ENCODE measurements at places on chromosomes 16 and 17.

GRCh38 chr17:50798424-50799288 is 31.3 kb upstream of the ANKRD40CL start:
- DNase-seq = no peak

DNA sequence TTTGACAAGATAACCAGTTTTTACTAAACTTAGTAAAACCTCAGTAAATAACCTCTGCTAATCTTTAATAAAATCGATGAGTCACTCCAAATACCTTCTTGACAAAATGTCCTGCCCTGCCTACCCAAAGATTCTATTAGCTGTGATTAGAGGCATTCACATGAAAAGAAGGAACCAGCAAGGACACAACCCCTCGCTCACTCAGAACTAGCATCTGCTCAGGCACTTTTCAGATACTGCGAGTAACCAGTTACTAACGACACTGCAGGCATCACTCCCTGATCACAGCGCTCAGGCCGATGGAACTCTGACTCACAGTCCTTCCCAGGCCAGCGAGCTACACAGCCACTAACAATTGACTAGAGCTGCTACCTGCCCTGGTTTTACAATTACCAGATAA is 24.3 kb downstream of the PELP1 start:
- peak; percentile 75 for DNase-seq

GRCh38 chr16:54697677-54698076 is 233.0 kb upstream of the IRX5 start:
- DNase-seq = no peak

GRCh38 chr17:78558989-78559388 is 18.2 kb downstream of the DNAH17 start:
- DNase-seq = no peak

GRCh38 chr17:76131692-76132573 is 9.1 kb downstream of the FOXJ1 start:
- DNase-seq = no peak

- no peak for DNase-seq
Observed at GRCh38 chr16:85883813-85884212, 15.1 kb upstream of the IRF8 start.

- peak; percentile 47 for DNase-seq
Observed at GRCh38 chr16:65313936-65314626, 192.2 kb upstream of the CDH11 start.

- DNase-seq = no peak
Observed at GRCh38 chr17:74041869-74042640, 161.4 kb upstream of the RPL38 start.

DNA sequence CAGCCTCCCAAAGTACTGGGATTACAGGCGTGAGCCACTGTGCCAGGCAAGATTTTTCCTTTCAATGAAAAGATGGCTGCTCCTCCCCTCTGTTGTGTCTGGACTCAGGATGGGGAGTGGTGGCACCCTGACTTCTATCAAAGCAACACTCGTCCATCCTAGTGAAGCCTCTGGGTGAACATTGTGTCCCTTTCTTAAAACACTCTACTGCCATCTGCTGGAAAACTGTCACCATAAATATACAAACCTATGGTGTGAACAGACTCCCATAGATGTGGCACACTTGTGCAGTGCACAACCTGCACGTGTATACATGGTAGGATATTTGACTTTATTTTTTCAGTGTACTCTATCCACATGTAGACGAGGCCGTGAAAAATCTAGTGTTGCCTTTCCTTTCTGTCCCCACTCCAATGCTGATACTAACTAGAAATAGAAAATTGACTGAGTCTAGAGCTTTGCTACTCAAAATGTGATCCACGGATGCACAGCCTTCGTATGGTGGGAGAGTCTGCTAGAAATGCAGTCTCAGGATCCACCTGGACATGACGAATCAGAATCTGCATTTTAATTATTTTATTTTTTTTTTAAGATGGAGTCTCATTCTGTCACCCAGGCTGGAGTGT is 55.9 kb upstream of the PLCG2 start:
- DNase-seq = peak; percentile 82

- DNase-seq = no peak
Observed at GRCh38 chr16:88493879-88494278, 40.8 kb downstream of the ZFPM1 start.

- DNase-seq = peak; percentile 41
Observed at GRCh38 chr16:3536271-3536731, 35.5 kb downstream of the CLUAP1 start.

- no peak for DNase-seq
Observed at GRCh38 chr17:19261426-19261825, 24.3 kb downstream of the EPN2 start.

GRCh38 chr16:11913425-11914079 is 2.2 kb downstream of the GSPT1 start:
- DNase-seq = peak; percentile 49

DNA sequence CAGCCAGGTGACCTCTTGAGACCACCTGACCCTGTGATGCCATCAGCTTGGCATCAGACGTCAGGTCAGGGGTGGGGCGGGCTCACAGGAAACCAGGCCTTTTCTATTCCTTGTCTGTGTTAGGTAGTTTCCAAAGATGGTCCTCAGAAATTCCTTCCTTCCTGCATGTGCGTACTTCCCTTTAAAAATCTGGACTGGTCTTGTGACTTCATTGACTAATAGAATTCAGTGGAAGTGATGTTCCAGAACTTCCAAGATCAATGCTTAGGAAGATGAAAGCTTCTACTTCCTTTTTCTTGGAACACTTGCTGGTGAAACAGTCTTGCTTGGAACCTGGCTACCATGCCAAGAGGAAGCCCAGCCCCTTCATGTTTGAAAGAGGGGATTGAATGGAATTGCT is 10.0 kb upstream of the N4BP1 start:
- DNase-seq = no peak

DNA sequence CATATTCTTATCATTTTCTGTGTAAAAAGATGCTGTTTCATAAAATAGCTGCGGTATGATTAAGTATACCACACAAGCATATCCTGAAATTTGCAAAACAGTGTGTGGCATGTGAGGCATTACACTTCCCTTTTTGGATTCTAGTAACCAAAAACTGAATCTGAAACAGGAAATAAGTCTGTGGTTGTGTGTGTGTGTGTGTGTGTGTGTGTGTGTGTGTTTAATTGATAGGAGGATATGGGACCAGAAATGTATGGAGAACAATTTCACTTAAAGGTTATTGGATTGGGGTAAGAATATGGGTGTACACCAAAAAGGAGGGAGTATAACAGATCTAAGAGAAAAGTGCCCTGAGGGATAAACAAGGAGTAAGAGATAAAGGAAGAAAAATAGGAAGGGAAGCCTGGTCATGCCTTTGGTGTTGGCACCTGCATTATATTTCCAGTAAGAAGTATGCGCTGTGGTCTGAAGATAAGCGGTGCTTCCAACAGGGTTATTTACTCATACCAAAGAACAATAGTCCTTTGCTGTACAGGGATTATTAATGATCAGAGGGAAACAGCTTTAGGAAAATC is 4.0 kb downstream of the LYRM1 start:
- DNase-seq = peak; percentile 81

DNA sequence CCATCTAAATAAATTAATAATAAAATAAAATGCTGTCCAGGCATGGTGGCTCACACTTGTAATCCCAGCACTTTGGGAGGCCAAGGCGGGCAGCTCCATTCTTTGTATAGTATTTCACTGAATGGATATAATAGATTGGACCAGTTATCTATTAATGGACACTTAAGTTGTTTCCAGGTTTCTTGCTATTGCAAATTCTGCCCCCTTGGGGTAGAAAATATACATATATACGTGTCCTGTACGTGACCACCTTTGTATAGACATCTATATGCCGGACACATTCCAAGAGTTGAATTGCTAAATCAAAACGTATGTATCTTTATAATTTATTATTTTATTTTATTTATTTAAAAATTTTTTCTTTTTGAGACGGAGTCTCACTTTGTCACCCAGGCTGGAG is 3.9 kb upstream of the EXOC7 start:
- peak; percentile 29 for DNase-seq

DNA sequence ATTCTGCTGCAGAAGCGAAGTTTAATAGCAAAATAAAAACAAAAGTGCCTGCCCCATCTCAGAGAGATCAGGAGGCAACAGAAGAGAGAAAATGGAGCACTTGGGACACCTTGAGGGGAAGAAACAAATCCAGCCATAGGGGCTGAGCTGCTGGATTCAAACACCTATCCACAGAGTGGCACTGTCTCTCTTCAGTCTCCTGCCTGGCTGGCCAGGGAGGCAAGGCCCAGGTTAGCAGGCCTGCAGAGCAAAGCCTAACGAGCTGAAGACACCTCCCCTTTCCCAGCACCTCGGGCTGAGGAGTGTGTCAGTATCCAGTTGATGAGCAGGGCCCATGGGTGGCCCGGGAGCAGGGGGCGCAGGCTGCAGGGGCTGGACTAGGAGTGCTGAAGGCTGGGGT is 8.8 kb upstream of the KRT31 start:
- DNase-seq = peak; percentile 41

GRCh38 chr17:78716814-78717393 is 65.2 kb downstream of the CYTH1 start:
- DNase-seq = peak; percentile 46

DNA sequence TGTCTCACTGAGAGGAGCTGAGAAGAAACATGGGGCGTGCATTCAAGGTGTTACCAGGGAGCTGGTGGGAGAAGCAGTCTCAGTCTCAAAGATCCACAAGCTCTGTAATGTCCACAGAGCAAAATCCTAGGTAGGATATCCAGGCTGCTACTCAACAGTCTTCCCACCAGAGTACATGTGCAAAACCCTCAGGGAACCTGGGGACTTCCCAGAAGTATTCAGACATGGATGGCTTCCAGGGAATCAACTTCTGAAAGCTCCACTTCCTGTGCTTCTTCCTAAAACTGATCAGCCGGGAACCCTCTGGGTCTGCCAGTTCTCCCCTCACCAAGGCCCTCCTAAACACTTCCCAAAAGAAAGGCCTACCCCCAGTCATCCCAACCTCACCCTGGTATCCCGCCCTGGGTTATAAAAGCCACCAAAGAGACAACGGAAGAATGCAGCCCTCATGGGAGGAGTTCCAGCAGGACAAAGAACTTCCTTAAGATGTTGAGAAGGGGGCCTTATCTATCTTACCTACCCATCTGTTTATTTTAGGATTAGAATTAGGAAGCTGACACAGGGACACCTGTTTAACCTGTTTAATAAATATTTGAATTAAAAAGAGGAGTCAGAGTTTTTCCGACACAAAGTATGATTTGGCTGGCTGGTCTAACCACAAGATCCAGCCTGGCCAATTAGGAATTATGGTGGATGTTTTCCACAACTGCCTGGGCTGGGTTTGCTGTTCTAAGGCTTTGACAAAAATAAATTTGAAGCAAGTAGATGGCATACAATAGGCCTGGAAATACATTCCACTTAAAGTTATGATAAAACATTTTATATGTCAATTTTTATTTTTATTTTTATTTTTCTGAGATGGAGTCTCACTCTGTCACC is 37.0 kb downstream of the CUEDC1 start:
- DNase-seq = peak; percentile 73

- DNase-seq = no peak
Observed at GRCh38 chr16:11429123-11429522, 83.9 kb downstream of the RMI2 start.

DNA sequence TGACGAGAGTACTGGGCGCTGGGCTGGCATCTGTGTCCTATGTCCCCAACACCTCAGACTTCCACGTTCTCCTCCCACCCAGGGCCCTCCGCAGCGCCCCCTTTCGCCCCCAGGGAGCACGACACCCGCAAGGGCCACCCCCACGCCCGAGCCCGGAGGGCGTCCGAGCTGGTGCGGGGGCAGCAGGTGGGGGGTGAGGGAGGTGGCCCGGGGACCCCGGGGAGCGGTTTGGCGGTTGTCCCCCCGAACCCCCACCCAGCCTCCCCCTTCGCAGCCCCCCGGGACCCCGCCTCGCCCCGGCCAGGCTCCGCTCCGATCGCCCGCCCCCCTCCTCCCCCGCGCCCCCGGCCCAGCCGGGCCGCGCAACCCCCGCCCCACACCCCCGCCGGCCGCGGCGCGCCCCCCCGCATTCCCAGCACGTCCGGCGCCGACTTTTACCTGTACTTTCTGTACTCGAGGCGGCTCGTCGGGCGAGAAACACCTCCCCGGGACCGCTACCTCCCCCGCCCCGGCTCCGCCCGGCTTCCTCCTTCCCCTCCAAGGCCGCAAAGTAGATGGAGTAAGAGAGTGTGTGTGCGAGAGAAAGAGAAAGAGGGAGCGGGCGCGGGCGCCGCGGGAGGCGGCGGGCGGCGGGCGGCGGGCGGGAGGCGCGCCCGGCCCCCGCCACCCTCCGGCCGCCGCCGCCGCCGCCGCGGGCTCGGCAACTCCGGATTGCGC is 901 bp downstream of the CDYL2 start:
- peak; percentile 41 for DNase-seq

- no peak for DNase-seq
Observed at GRCh38 chr16:79045191-79045590, 555.3 kb downstream of the MAF start.

DNA sequence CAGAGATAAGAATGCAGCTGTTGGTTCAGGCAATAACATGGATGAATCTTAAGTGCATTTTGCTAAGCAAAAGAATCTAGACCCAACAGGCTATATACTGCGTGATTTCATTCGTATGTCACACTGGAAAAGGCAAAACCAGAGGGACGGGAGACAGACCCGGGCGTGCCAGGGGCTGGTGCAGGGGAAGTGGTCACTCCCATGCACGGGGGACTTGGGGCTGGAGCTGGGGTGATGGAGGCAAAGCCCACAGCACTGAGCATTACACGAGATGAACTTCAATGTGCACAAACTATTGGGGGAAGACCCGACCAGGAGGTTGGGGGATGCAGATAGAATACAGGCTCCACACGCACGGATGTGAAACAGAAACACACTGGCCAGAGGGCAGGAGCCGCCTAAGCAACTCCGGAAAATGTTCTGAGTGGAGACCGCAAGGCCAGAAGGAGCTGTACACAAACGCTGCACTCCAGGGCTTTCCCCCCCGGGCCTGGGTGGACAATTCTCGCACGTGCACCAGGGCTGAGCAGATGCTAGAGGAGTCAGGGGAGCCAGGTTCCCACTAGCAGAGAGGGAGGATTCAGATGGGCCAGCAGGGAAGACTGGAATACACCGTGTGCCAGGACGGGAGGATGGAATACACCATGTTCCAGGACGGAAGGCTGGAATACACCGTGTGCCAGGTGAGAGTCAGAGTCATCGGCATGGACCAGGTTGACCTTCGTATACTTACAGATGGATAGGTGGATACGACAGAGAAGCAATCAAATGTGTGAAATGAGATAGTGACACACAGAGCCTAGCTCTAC is 11.3 kb downstream of the LMF1 start:
- DNase-seq = no peak

- peak; percentile 11 for DNase-seq
Observed at GRCh38 chr17:68519911-68520310, 7.7 kb downstream of the PRKAR1A start.

All from EH (cell line).